ENCODE measurements at places on chromosomes 11 and 22. TPM values are rescaled to one million over a fixed set of nuclear protein-coding genes. Genes with fewer than 3 reads are reported as not detected.

- H3K27ac ChIP-seq: no peak overlapping the region
- no peak overlapping the region for H3K4me3 ChIP-seq
Measured at GRCh38 chr11:71562120-71562519, 3.2 kb upstream of the KRTAP5-10 start.

DNA sequence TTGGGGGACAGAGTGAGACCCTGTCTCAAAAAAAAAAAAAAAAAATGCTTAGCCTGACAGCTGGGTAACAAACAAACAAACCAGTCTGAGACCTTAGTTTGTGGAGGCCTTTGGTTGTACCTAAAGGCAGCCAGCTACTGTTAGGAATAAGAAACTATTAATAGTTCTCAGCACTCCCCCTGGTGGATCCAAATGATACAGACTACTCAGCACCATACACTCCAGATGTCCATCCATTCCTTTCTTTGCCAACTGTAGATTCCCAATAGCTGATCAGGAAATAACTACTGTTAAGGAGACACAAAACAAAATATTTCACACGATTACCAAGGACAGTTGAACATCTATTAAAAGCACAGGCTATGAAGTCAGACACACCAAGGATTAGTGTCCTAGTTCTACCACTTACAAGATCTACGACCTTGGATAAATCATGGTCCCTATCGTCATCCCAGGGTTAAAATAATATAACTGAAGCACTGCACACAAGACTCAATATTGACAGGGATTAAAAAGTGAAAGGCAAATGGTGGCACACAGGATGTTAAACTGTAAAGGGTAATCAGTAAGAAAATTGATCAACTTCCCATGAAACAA is 17.2 kb downstream of the CLDN25 start:
- no peak overlapping the region for H3K4me3 ChIP-seq
- H3K27me3 ChIP-seq: no peaks in the 10 kb centered on the region
- peaks cover 24% of the 10 kb centered on the region for H3K36me3 ChIP-seq
- H3K27ac ChIP-seq: no peak overlapping the region

DNA sequence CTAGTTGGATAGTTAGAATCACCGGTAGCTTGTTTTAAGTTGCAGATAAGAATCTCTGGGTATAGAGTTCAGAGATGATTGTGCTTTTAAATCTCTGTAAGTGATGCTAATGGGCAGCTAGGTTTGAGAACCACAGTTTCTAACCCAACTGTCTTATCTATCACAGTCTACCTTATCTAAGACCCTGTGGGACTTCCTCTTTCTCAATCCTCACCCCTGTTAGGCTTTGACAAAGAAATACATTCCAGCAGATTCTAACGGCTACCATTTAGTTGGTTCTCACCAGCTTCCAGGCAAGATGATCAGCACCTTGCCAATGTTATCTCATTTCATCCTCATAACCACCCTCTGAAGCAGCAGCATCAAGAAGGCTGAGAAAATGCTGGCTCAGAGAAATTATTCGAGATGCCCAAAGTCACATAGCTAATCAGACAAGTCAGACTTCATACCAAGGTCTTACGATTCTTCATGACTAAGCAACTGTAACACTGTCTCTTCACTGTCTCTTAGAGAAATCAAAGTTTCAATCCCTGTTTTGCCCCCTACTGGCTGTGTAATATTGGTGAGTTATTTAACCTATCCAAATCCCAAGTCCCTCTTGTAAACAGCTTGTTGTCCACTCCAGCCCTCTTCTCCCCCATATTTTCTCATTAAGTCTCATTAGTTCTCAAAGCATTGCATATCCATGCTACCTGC is 192.4 kb upstream of the API5 start:
- no peak overlapping the region for H3K4me3 ChIP-seq
- no peaks in the 10 kb centered on the region for H3K4me1 ChIP-seq
- H3K36me3 ChIP-seq: no peaks in the 10 kb centered on the region
- no peak overlapping the region for H3K27ac ChIP-seq

DNA sequence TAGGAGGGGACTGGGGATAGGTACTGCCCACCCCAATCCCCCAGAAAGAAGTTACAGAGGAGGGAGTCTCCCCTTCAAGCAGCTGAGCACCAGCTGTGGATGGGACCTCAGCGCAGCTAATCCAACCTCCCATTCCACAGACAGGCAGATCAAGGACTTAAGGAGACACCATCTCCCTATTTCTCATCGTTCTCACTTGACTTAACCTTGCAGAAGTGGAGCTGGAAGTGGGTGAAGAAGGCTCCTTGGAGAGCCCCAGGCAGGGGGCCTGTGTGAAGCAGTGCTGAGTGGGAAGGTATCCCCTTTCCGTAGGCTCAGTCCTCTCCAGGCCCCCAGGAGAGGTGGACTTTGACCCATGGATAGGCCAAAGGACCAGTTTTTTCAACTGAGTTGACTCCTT is 27.3 kb downstream of the USP35 start:
- H3K4me1 ChIP-seq: no peaks in the 10 kb centered on the region
- DNase-seq: no peak
- H3K36me3 ChIP-seq: peaks cover 27% of the 10 kb centered on the region

GRCh38 chr11:11411401-11411985 is 58.4 kb upstream of the CSNK2A3 start:
- H3K36me3 ChIP-seq: no peaks in the 10 kb centered on the region
- no peak overlapping the region for H3K4me3 ChIP-seq
- H3K27ac ChIP-seq: no peak overlapping the region

- H3K27me3 ChIP-seq: no peaks in the 10 kb centered on the region
- H3K4me3 ChIP-seq: no peak overlapping the region
- no peaks in the 10 kb centered on the region for H3K4me1 ChIP-seq
- no peak overlapping the region for H3K27ac ChIP-seq
- no peaks in the 10 kb centered on the region for H3K36me3 ChIP-seq
- DNase-seq: no peak
Measured at GRCh38 chr22:22703203-22703570, 58.8 kb downstream of the GGTLC2 start.

The CNIH2 gene
- polyA plus RNA-seq: 7.4 TPM

DNA sequence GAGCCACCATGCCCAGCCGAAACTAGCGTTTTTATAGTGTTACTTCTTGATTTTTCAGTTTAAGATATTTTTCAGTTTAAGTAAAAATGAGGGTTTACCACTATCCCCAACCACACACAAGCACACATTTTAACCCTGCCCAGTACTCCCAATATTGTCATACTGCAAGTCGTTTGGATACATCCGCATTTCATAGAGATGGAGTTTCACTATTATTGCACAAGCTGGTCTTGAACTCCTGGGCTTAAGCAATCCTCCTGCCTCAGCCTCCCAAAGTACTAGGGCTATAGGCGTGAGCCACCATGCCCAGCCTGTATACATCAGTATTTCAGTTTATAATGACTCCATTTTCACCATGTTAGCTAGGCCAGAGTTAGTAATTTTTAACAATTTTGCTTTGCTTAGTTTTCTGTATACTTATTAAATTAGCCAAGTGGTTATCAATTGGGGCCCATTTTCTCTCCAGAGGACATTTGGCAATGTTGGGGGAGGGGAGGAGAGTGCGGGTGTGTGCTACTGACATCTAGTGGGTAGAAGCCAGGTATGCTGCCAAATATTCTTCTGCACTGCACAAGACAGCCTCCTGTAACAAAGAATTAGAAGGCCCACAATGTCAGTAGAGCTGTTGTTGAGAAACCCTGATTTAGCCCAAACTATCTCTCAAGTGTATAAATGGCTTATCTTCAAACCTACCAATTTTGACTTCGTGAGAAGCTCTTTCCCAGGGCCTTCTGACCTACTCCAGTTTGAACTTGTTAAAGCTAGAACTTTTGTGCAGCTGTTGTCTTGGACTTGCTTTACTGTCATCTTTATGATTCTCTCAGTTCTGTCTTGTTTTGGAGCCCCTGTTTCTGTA is 7.3 kb downstream of the USP47 start:
- no peaks in the 10 kb centered on the region for H3K36me3 ChIP-seq
- H3K27me3 ChIP-seq: no peaks in the 10 kb centered on the region
- peak overlapping the region; percentile 8 for H3K27ac ChIP-seq
